CD4-positive, alpha-beta T cell treated with Interleukin-4 for 4 hours (primary cell): ENCODE measurements at places on chromosomes 16 and 17.
A peak's percentile ranks its signal among the peaks of the same experiment; 100 is the strongest.

DNA sequence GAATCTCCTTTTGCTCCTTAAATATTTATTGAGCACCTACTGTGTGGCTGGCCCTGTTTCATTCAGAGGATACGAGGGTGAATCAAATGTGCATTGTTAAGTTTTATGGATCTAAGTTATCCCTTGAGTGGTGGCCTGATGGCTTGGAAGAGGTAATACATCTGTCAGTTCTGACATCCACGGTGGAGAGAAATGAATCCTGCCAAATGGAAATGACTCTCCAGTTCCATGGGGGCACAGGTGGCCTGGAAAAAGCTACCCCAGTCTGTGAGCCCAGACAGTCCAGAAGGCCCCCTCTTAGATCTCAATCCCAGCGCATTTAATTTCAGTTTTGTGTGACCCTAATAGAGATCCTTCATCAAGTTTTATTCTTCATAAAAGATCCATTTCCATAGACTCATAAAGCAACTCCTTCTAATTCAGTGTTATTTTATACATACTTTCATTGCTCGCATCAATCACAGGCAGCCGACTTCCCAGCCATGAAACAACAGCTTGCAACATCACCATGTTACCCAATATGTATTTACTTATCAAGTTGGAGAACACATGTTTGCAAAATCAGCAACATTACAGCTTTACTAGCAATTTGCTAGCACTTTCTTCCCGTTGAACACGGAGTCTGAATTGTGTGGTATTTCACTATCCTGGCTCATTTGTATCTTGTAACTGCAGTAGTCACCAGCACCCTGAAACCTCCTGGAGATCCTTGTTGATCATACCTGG lies 334.8 kb upstream of the HSBP1 start:
- DNase-seq = no peak

DNA sequence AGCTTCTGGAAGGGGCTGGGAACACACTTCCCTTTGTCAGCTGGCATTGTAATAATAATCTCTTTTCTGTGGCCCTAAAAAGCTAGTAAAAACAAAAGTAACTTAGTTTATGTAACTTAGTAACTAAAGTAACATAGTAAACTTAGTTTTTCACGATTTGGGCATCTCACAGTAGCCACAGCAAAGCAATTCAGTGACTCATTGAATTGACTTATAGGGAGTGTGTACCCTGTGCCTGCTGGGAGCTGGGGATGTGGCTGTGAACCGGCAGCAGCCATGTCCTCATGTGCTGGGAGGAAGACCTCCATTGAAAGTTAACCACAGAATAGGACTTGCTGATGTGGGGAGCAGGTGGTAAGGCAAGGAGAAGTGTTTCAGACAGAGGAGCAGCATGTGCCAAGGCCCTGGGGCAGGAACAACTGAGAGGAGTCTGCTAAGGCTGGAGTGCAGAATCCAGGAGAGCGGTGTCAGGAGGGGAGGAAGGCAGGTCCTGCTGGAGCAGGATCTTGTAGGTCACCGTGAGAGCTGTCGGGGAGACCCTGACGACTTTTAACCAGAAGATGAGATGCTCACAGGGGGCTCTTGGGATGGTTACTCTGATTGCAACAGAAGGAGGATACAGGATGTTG lies 112.8 kb downstream of the PLCG2 start:
- no peak for DNase-seq

- DNase-seq = no peak
These were observed at the start of gene FBXO39 for GRCh38 chr17:6775871-6776405. TSS of gene FBXO39 (plus strand) at chr17:6776215. CDS start at chr17:6779869, 3,654 bp downstream.

- no peak for DNase-seq
These were observed 155.3 kb downstream of the PITPNC1 start for GRCh38 chr17:67532326-67532871.

DNA sequence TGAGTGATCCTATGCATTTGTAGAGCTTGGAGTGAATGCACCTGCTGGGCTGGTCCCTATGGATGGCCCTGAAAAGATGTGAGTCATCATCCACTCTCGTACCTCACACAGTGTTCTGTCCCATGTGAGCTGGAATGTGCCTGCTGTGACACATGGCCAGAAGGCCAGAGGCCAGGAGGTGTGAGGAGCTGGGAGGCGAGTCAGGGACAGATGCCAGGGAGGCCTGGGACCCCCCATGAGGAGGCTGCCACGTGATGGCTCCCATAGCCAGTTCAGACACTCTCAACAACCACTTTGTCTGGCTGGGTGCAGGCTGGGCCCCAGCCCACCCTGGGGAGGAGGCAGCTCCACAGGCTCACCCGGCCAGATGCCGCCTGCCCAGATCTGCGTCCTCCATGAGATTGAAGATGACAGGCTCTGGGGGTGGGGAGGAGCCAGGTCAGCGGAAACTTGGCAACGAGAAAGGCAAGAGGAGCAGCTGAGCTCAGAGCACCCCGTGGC lies 168.8 kb downstream of the C16orf78 start:
- DNase-seq = no peak

- DNase-seq = no peak
These were observed 547 bp downstream of the PLCD3 start for GRCh38 chr17:45131616-45132319.

- no peak for DNase-seq
These were observed 143.8 kb downstream of the AXIN2 start for GRCh38 chr17:65417406-65418221.

DNA sequence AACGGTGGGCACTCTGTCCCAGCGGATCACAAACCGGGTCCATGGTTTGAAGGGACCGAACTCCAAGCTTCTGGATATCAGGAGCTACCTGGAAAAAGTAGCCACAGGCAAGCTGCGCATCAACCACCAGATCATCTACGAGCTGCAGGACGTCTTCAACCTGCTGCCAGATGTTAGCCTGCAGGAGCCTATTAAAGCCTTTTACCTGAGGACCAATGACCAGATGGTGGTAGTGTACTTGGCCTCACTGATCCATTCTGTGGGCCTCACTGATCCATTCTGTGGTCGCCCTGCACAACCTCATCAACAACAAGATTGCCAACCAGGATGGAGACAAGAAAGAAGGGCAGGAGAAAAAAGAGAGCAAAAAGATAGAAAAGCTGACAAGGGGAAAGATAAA lies 6.3 kb upstream of the CEP112 start:
- no peak for DNase-seq

GRCh38 chr16:89983536-89983935 lies 35.0 kb downstream of the DEF8 start:
- DNase-seq = no peak

GRCh38 chr16:81608523-81609209 lies 164.1 kb downstream of the CMIP start:
- no peak for DNase-seq

- DNase-seq = no peak
These were observed 69.0 kb downstream of the CFDP1 start for GRCh38 chr16:75364286-75364791.

DNA sequence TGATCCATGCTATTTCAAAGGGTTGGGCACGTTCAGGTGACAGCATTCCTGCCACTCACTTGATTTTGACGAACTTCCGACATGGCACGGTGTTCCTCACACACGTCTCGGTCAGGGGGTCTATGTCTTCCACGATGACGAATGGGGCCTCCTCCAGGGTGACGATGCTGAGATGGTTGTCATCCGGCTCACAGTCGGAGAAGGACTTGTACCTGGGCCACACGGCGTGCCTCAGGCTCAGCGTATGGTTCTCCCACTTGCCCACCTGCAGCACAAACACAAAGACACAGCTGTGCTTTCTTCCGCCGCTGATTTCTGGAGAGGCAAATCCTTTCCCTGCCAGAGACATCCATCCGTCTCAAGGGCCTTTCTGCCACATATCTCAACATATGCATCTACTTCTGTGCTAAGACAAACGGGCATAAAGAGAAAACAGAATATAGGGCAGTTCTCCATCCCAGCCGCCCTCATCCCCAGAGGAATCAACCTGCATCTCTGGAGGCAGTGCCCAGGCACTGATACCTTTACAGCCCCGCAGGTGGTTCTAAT lies 332.5 kb downstream of the GRIN2A start:
- no peak for DNase-seq

DNA sequence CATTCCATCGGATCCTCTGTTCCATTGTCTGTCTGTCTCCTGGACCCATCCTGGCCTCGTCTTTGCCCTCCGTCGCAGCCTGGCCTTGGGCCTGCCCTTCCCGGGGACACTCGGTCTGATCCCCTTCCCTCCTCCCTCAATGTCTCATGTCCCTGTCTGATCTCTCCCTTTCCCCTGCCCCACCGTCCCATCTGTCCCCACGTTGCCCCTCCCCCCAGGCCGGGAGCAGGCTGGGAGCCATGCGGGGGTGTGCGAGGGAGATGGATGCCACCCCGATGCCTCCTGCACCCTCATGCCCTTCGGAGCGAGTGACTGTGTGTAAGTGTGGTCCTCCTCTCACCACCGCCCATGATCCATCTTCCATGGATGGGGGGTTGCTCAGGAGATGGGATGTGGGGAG lies 5.3 kb upstream of the ATP2A1 start:
- no peak for DNase-seq

GRCh38 chr17:1495265-1495989 lies 2.9 kb upstream of the MYO1C start:
- DNase-seq = no peak

GRCh38 chr16:23835390-23836077 lies at the start of gene PRKCB:
TSS of gene PRKCB (plus strand) at chr16:23835983.
- peak; percentile 85 for DNase-seq

DNA sequence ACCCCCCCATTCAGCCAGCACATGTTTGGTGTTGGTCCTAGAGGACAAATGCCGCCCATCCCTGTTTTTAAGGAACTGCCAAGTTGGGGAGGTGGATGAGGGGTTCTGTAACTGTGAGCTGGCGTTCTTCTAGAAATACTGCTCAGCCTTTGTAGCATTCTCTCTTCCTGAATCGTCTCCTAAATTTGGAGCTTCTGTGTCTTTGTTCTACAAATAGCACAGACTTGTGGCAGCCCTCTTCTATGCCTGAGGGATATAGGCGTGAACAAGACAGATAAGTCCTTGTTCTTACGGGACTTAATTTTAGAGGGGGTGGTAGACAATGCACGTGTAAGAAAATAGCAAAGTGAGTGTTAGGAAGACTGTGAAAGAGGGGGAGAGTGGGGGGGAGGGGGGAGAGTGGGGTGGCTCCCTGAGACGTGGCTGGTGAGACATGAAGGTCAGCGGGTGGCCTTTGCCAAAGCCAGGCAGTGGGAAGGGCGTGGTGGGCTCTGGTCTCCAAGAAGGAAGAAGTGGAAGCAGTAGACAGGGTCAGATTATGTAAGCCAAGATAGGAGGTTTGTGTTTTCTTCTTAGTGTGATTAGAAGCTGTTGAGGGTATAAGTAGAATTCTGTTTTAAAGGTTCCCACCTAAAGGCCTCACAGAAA lies 9.9 kb downstream of the MFSD11 start:
- DNase-seq = no peak

DNA sequence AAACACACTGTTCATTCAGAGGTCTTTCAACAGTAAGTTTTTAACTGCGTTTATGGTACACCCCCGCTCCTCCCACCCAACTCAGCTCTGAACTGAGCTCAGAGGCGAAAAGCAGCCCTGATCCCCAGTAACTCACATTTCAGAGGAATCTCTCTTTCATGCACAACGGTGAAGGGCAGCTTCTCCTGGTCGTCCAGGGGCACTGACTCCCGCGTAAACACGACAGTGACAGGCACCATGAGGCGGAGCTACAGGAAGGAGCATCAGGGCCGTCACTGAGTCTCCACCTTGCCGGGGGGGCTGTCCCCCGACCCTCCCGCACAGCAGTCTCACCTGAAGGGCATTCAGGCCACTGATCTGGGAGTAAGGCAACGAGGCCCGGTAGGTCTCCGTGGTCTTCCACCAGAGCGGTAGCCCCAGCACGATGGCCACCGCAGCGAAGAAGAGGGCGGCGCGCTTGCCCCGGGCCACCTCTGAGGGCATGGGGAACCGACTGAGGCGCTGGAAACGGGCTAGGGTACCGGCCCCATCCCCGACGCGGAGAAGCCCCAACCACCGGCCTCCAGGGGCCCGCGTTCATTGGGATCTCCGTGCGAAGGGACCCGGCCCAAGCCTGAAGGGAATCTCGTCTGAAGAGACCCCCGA lies 486 bp downstream of the PIGS start:
- peak; percentile 42 for DNase-seq

GRCh38 chr17:30229012-30229411 lies 6.5 kb downstream of the SLC6A4 start:
- DNase-seq = no peak

DNA sequence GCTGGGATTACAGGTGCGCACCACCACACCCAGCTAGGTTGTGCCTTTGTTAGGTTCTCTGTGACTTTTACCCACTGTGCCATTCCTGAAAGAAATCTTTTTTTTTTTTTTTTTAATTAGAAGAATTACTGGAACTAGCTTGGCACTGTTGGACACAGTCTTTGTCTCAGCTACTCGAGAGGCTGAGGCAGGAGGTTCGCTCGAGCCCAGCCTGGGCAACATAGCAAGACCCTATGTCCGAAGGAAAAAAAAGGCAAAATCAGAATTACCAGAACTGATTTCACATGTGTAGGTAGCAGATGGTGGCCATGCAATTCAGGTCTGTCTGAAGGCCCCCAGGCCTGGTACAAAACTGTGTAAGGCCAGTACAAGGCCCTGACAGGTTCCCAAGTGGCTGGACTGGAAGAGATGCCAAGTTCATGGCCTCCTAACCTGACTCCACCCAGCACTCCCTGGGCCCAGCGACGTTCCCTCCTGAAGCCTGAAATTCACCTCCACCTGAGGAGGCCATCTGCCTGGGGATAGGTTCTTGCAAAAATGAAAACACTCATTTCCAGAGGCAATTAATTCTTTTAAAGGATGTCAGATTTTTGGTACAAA lies 23.0 kb downstream of the CARHSP1 start:
- no peak for DNase-seq

DNA sequence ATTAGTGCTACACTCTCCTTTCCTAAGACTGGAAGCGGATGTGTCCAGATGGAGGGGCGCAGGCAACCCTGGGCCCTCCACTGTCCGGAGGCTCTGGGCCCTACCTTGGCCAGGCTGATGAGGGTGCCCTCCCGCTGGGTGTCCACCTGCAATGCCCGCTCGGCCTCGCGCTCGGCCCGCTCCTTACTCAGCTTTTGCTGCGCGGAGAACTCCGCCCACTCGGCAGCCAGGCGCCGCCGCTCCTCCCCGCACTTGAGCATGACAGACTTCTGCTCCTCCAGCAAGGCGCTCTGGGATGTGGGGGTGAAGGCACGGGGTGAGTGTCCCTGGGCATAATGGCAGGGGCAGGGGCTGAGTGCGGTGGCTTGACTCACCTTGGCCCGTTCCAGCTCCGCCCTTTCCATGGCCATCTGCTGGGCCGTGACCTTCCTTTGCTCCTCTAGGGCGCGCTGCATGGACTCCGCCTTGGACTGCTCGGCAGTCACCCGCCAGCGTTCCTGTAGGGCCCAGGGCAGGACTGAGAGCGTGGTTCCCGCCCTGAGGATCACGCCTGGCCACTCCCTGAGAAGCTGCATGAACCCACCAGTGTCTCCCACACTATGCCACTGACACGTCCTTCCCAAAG lies 10.1 kb upstream of the MRPL38 start:
- no peak for DNase-seq
